MM.1S (cell line): ENCODE measurements at places on chromosomes 16 and 17.

GRCh38 chr16:10611825-10612342 lies 31.5 kb upstream of the EMP2 start:
- DNase-seq, result no peak

DNA sequence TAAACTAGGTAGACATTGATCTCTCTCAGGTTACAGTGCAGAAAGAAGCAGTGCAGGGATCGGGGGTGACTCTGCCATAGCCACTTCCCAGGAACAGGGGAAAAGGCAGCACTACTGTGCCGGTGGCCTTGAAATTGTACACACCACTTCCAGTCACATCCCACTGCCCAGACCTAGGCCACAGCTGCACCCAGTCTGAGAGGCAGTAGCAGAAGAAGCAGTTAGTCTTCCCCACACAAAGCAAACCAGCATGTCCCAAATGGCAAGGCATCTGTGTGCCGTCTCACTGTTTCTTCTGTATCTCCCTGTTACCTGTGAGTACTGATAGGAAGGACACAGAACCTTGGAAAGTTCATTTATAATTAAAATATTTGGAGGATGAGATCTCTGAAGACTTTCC lies 47.0 kb downstream of the TMC6 start:
- no peak for DNase-seq

DNA sequence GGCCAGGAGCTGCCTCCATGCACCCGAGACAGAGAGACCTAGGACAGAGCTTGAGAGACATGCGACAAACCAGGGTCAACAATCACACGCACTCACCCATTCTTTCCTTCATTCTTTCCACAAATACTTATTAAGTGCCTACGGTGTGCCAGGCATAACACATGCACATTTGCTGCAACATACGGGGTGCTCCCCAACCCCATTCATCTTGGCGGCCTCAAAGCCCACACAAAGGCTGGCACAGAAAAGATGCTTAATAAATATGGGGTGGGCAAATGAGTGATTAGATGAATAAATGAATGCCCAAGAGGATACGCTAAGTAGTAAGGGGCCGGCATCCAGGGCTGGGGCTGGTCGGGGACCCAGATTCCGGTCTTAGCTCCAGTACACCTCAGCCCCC lies 117.9 kb downstream of the ZNF423 start:
- no peak for DNase-seq

DNA sequence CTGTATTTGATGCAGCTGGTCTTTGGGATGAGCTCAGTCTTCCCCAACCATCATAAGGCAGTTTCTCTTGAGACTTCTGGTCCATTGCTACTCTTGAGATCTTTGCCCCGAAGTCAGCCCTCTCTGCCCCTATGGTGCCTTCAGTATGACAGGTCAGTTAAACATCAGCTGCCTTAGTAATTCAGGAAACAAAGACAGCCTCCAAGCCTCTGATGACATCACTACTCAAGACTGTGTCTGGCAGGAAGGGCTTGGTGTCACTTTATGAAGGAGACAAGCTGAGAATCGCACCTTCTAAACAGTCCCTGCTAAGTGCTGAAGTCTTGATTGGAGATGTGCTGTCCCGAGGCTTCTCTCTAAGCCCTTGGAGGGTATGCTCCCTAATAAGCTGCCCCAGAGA lies 104.9 kb upstream of the TBX2 start:
- DNase-seq, result no peak

DNA sequence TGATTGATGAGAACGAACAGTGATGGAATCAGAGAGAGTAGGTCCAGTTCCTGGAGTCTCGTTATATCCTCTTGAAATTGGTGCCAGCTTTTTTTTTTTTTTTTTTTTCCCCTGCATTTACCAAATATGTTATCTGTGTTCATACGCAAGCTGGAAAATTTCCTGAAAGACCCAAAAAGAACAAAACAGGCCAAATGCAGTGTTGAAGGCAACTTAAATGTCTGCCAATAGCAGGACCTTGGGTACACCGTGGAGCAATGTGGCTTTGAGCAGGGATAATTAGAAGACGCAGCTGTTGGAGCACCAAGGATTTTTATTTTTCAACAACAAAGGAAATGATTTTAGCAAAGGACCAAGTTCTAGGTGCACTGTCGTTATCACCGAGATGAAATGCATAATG lies 105.0 kb downstream of the ABCC6 start:
- no peak for DNase-seq

DNA sequence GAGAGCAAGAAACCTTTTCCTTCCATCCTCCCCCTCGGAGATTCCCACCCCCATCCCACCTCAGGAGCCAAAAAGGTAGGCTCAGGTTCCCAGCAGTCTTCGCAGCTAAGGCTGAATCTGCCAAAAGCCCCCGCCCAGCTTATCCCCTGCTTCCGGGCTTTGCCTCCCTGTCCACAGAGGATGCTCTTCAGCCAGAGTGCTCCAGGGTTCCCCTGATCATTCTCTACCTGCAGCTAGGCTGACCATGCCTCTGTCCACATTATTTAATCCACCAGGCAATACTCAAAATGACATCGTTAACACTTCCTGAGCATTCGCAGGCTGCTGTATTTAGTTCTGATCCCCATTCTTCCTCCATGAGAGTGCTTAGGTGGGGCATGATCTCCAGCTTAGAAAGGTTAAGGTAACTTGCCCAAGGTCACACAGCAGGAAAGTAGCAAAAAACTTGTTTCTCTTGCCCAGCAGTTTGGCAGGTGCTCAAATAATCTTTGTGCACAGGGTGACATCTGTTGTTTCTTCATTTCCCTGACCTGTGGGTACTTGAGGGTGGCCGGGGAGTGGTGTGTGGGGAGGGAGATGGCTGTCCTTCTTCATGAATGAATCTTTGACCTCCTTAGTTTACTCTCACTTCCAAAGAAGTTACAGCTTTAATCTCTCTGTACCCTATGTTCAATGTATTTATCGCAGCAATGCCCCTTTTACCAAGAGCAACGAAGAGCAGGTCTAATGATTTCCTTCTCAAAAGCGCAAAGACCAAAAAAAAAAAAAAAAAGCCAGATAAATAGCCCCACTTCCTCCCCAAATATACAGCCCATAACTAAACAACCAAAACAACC lies 848 bp upstream of the TBKBP1 start:
- peak; percentile 37 for DNase-seq

GRCh38 chr17:48582750-48583069 lies 4.6 kb upstream of the HOXB4 start:
- no peak for DNase-seq

DNA sequence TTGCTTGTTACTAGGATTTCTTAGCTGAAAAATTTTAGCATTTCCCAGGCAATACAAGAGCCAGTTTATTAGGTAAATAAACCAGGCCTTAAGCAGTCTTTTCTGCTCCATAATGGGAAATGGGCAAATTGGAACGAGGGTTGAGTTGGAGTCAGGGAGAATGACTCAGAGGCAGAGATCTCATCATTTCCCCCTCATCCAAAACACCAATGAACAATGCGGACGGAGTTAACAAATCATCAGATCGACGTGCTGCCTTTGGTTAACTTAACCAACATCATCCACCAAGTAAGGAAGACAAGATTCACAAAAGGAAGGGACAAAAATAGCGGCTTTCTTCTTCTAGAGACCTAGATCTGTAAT lies 243.5 kb downstream of the STX8 start:
- DNase-seq, result no peak

DNA sequence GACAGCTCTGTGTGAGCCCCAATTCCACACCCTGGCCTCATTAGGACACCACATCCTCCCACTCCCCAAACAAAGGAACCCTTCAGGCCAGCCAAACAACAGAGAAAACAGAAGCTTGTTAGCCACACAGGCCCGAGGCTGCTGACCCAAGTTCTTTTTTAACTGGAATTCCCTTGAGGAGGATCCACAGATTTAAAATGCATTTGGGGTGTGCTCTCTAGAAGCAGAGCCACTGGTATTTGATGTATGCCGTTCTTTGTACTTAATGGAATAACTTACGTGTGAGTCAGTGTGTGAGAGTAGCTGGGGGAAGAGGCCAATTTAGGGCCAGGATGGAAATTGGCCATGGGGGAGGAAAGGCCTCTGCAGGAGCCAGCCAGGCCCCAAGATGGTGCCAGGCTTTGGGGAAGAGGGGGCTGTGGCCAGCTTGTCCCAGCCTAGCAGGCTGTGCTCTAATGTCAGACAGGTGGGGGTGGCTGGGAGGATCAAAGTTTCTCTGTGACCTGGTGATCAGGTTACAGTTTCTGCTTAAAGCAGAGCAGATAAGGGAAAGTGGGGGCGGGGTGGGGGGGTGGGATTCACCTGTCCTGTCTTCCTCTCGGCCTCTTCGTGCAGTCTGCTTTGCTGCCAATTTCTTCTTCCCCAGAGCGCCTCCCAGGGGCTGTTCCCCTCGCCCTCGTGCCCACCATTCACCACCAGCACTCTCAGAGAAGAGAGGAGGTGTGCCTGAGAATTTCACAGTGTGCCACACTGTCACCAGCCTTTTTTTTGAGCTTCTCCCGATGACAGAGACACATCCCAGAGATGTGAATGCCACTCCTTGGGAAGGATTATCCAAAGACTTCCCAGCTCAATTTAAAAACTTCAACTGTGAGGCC lies 50.8 kb downstream of the TOM1L2 start:
- DNase-seq, result no peak

DNA sequence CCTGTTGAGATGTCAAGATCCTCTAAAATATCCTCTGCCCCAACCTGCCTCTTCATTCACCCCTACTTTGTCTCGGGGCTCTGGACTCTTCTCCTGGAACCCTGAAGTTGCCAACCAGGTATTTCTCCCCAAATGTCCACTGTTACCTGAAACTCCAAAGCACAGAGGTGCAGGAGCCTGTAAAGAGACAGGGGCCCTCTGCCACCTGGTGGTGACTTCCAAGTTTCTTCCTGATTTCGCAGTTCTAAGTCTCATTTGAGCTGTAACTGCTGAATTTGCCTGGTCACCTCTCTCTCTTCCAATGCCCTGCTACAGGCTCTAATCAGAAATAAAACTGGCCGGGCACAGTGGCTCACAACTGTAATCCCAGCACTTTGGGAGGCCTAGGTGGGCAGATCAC lies 77.1 kb upstream of the RCVRN start:
- DNase-seq, result no peak

DNA sequence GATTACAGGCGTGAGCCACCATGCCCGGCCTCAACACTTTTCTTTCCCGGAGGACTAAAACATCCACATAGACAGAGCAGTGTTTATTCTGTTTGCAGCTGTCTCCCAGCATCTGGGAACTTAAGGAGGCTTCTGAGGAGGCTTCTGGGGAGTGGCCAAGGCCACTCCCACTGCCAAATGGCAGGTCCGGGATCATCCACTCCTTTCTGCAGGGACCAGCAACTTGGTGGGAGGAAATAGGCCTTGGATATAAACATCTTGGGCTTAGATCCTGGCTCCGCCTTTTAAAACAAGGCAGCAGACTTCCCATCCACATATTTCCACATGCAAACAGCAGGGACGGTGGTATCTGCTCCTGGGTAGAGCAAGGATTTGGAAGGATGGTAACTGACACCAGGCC lies 14.1 kb upstream of the SPATA32 start:
- DNase-seq, result no peak

GRCh38 chr16:85715169-85716021 lies 26.6 kb upstream of the GINS2 start:
- DNase-seq, result no peak

GRCh38 chr16:85851034-85851785 lies 47.8 kb upstream of the IRF8 start:
- DNase-seq, result no peak

DNA sequence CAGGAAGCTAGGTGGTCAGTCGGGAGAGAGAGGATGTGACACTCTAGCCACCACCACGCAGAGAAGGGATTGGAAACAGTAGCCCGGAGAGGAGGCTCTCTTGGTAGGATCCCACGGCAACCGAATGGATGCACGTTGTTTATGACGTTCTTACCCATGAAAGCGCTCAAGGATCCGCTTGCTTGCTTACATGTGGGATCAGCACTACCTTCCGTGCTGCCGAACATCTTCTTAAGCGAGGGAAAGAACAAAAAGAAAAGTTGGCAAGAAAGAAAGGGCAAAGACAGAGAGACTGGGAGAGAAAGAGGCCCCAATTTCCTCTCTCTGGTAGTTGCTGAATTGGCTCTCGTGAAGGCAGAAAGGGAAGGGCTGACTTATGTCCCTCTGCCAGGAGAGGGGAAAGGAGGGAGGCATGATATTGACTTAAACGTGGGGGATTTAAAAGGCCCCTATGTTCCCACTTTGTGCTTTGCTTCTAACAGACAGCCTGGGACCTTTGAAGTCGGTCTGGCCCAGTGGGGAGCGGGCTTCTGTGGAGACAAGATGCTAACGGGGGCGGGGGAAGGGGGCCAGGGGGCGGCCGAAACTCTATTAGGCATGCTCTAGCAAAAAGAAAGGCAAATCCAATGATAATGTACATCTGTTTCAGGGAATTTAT lies 35.4 kb downstream of the SNX20 start:
- DNase-seq, result no peak

DNA sequence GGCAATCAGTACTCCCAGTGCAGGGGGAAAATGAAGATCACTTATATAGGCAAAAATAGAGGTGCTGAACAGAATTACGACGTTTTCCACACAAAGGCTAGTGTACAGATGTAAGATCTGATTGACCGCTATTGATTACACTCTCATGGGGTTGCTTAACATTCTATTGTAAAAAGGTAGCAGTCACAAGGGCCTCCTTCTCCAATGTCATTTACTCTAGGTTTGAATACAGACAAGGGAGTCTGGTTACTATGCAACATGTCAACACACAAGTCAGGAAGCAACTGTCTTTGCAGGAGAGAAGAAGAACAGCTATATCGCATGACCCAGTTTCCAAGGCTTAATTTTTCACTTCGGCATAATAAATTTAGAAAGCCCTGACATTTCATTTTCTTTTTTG lies 7.9 kb downstream of the KRT37 start:
- DNase-seq, result no peak

DNA sequence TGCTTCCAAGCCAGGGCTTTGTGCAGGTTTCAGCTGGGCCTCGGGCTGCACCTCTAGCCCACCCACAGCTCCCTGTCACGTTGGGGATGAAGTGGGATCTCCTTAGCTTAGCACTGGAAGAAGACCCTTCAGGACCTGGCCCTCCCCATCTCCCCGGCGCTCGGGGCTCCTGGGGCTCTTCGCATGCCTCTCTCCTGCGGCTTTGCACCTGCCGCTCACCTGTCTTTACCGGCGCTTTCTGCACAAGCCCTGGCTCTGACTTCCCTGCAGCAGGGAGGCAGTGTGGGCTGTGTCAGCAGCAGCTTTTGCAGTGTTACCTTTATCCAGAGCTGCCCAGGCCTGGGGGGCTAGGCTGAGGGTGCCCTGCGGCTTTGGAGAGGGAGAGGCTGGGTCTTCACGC lies 52.3 kb downstream of the NT5M start:
- no peak for DNase-seq

DNA sequence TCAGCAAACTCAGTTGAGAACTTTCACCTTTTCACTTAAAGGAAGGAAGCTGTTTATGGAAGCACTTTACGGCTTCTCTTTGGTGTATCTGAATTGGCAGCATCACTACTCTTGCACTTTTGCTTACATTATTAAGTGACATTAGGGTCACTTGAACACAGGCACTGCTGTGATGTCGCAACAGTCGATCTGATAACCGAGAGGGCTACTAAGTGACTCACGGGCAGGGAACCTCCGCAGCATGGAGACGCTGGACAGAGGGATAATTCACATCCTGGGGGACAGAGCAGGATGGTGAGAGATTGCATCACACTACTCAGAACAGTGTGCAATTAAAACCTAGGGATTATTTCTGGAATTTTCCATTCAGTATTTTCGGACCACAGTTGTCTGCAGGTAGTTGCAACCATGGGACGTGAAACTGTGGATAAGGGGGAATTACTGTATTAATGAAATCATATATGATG lies 56.5 kb downstream of the DNAH2 start:
- DNase-seq, result no peak
